ENCODE measurements at places on chromosomes 12 and 14. TPM values are rescaled to one million over a fixed set of nuclear protein-coding genes. Genes with fewer than 3 reads are reported as not detected.

The P2RX7 gene
- polyA plus RNA-seq: 1.2 TPM

The MMP19 gene
- 3.6 TPM for polyA plus RNA-seq

DNA sequence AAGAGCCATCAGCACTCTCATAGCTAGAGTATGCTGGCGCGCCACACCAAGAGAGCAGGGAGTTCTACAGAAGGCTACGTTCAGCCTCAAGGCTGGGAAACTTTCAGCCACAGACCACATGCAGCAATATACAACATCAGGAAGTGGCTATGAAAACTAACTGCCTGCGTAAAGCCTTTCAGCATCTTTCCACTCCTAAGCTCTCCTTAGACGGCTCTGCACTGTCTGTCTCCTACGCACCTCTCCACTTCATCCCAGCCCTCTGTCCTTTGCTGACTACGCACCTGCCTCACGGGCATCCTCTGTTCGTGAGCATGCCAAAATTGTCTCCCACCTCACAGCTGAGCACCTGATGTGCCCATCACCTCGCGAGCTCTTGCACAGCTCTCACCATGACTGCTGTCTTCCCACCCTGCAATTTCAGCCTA, 9.7 kb downstream of the MPHOSPH9 start:
- no peak for DNase-seq

GRCh38 chr12:124352839-124353238, 57.9 kb downstream of the RFLNA start:
- DNase-seq: no peak

DNA sequence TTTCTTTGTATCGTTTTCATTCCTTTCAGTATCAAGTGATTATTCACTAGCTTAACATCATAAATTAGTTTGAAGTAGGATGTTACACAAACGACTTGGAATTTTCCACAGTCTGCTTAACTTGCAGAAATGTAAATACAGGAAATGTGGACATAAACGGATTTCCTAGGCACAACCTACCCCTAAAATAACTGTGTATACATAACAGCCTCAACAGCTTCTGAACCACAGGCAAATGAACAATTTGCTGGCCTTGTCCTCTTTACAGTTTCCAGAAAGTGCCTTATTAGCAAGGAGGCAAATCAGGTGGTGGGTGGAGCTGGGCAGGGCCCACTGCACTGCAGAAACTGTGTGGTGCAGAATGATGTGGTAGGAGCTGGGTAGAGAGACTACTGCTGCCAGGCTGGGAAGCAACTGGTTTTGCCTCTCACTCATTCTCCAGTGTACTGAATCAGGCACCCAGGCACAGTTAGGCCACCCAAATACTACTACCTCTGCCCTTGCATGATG, 14.1 kb downstream of the DRAM1 start:
- no peak for DNase-seq

GRCh38 chr12:128042825-128043224, 224.1 kb upstream of the TMEM132C start:
- DNase-seq: no peak

GRCh38 chr14:79841433-79841832, 369.9 kb downstream of the DIO2 start:
- no peak for DNase-seq

DNA sequence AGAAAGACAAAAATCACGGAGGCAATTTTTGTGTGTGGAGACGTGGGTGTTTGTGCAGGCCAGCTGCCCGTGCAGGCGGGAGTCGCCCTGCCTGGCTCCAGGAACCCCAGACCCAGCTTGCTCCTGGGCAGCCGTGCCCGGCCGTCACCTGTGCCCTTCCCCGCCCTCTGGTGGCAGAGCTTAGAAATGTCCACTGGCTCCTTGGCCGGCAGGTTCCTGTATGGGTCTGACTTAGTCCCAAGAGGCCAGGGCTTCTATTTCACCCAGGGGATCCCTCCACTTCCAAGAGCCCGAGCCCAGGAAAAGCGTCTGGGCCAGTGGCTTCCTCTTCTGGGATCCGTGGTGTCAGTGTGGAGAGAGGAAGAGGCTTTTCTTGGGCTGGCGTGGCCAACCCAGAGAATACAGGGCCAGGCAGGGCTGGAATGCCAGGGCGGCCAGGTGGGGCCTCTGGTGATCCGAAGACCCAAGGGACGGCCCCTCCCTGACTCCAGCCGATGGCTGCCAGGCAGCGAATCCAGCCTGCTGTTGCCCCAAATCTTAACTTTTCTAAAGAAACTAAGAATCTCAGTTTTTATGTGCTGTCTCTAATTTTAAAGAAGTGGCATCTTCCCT, 120.9 kb downstream of the TMEM132C start:
- DNase-seq: no peak

- no peak for DNase-seq
Measured at GRCh38 chr12:96256672-96257361, 62.6 kb downstream of the ELK3 start.

DNA sequence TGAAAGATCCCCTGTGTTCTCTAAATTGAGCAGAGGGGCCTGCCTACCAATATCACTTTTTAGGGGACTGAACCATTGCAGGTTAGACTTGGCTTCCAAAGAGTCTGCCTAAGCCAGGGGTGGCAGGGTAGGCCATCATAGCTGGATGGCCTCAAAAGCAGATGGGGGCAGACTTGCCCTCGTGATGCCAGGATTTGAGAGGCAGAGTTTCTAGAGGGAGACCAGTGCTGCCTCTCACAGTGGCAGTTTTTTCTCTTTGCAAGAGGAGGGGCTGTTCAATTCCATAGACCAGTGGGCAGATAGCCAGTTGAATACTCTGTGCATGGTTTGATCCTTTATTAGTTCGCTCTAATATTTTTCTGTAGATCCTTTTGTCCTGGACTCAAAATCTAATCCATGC, 23.8 kb upstream of the SMCO2 start:
- DNase-seq: no peak

DNA sequence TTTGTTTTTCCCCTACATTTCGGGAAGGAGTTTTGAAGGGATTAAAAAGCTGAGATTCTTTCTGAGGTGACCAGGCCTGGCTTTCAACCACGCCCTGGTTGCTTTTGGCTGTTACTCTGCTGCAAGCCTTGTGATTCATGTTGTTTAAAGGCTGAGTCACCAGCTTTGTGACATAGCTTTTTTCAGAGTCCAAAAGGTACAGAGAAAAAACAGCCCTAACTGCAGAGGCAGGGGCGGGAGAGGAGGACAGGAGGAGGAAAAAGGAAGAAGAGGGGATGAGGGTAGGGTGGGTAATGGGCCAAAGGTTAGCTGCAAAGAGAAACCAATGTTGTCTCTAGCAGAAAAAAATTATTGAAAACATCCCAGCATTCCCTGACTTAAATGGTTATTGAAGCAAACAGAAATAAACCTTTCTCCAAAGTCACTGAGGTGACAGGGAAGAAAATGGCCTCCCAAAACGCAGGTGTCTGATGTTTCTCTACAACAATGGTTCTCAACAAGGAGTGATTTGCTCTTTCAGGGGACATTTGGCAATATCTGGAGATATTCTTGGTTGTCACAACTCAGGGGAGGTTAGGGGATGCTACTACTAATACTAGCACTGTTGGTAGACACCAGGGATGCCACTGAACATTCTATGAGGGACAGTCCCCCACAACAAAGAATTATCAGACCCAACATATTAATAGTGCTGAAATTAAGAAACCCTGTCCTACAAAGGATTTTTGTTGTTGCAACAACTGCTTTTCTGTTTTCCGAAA, 2.1 kb upstream of the UBC start:
- peak; percentile 59 for DNase-seq

DNA sequence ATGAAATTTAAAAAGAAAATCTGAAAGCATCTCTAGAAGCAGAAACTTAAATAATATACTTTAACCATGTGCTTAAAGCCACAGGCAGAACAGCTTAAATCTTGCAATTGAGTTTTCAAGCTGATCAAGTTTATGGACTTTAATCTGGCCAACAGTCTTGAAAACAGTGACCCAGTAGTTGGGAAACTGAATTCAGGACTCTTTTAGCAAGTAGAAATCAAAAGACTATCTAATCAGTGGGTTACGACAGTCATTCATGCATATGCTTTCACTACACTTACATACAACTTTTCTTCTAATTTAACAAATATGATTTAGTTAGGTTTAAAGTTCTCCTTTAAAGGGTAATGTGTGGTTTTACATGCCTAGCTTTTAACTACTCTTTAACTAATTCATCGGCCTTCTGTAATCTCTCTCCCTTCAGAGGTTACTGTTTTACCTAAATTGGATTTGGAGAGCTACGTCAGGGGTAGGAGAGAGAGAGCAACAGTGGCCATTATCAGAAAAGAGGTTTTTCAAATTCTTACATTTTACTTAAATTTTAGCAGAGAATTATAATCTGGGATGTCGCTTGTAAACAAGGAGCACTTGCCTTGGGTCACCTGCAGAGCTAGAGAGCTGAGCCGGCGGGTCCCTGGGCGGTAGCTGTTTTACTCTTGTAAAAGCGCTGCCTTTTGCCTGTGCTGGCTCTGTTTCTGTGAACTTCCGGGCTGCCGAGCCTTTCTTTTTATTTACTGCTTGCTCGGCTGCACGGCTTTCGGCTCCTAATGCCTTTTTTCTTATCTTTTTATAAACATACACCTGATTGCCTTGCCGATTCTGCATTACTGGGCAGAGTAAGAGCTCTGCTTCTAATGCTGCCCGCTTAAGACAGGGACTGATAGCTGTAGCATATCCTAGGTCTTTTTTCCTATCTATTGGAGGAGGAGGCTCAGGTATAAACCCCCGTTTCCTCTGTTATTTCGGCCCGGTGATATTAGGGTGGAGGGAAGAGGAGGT, 17.4 kb upstream of the LYZ start:
- DNase-seq: no peak

DNA sequence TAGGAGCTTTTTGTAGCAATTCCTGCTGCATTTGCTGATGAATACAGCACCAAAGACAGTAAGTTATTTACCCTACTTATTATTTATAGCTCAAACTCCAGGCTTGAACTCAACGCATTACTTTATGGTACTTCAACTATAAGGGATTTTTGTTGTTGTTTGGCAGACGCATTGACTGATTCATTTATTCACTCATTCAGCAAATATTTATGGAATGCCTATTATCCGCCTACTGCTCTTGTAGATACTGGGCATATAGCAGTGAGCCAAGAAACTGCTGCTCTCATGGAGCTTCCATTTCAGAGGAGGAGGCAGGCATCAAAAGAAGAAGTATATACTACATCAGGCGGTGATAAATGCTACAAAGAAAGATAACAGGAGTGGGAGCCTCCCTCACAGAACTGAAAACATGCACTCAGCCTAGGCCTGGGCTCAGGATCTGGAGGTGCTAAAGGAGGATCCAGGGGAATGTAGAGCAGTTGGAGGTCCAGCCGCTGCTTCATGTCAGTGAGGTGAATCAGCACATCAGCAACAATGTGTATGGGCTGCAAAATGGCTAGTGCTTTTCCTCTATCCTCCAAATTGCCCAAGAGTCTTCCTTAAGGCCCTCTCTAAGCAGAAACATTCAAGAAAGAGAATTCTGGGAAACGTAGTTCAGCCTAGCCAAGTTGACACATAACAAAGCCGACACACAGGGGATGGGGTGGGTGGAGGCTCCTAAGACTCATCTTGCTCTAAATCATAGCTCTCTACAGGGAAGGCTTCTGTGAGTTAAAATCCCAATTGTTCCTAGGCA, 157.5 kb downstream of the NRXN3 start:
- no peak for DNase-seq

DNA sequence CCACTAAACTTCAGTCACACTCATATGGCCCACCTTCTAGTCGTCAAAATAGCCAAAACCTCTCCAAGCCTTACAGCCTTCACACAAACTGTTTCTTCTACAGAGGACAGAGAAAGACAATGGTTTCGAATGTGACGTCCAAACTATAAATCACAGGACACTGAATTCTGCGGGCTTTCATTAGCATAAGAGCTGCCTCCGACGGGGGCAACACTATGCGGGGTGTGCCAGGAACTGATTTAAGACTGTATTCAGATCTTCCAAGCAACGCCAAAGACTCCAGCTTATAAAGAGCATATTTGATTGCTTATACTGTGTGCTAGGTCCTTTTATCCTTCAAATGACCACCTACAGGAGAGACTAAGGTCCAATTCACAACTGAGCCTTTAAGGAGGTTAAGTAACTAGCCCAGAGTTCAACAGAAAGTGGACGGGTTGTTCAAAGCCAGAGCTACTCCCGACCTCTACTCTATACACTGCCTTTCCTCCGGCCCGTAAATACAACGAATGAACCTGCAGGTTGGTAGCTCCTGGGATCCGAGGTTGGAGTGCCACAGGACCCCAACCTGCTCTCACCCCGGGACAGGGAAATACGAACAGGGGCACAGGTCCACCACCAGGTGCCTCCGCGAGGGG, 575 bp downstream of the L2HGDH start:
- DNase-seq: peak; percentile 13

GRCh38 chr12:72957454-72957853, 685.3 kb downstream of the TRHDE start:
- no peak for DNase-seq

GRCh38 chr14:102774391-102775153, 2.7 kb upstream of the TRAF3 start:
- peak; percentile 80 for DNase-seq
